NCI-H187 (cell line): ENCODE measurements at places on chromosomes 3 and 15.

DNA sequence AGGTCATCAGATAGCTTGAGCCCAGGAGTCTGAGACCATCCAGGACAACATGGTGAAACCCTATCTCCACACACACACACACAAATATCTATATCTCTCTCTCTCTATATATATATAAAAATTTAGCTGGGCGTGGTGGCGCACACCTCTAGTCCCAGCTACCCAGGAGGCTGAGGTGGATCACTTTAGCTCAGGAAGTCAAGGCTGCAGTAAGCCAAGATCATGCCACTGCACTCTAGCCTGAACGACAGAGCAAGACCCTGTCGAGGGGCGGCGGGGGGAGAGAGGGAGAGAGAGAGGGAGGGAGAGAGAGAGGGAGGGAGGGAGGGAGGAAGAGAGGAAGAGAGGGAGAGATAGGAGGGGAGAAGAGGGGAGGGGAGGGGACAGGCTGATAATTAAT lies 28.0 kb downstream of the PLA2G4F start:
- no peak for DNase-seq

DNA sequence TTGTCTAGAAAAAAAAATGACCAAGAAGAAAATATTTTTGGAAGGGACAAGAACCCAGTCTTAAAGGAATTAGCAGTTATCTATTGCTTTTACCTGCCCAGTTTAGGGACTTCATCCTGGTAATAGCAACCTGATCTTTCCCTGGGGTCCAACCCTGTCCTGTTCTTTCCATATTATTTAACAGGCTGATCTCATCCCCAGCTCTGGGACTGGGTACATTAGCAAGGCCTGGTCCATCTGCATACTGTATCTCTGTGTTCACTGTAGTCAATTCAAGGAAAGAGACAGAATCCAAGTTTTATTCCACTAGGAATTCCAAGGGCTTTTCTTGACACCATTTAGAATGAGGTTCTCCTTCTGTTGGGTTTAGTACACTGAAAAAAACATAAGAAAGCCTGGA lies 191.7 kb upstream of the GADL1 start:
- no peak for DNase-seq

DNA sequence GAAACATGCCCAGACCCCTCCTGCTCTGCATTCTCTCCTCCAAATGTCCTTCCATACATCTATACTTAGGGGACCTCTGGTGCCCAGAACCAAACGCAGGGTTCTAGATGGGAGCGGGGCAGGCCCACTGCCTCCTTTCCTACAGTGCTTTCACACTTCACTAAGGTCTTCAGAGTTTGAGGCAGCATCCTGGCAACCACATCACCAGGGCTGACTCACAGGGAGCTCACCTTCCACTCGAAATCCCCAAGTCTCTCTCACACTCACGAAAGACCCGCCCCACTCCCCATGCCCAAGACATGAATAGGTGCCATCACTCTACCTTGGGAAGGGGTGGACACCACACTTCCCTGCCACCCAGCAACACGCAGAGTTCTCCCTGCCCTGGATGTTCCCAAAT lies 18.9 kb downstream of the HOMER2 start:
- DNase-seq: no peak

GRCh38 chr15:20344601-20345400 lies 196.8 kb downstream of the GOLGA6L6 start:
- no peak for DNase-seq

- DNase-seq: no peak
Observed at GRCh38 chr3:43629741-43630140, 7.9 kb upstream of the ANO10 start.

DNA sequence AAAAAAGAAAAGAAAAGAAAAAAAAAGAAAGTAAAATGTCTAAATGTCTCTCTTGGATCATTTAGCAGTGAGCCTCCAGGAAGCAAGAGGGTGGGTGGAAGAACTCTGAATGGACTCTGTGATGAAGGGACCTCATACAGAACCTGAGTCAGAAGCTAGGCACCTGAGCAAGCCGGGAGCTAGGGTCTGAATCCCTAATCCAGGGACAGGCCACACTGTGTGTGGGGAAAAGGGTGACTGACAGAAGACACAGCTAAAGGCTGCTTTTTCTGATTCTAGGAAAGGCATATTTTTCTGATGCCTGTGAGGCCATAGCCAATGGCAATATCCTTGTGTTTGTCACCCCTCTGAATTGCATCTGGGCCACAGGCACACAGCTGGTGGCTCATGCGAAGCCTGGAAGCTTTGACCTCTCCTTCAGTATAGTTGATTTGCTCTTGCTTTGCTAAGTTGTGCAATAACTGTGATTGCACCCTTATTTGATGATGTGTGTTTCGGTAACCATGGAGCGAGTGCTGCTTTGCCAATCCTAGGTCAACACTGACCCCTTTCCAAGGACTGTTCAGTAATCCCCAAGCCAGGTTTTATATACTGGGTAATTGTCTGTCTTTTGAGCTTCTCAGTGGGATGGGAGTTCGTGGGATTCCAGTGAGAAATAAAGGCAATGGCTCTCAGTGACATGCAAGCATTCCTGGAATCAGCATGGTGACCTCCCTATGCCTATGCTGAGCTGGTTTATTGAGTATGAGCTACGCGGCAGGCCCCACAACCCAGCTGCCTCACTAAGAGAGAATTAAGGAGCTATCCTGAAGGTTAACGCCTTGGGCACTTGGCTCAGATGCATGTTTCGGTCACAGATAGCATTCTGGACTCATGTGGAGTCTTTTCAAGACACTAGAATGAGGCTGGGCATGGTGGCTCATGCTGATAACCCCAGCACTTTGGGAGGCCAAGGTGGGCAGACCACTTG lies 49.0 kb upstream of the OSBPL11 start:
- no peak for DNase-seq

GRCh38 chr3:151843275-151843674 lies 29.4 kb downstream of the AADAC start:
- no peak for DNase-seq

DNA sequence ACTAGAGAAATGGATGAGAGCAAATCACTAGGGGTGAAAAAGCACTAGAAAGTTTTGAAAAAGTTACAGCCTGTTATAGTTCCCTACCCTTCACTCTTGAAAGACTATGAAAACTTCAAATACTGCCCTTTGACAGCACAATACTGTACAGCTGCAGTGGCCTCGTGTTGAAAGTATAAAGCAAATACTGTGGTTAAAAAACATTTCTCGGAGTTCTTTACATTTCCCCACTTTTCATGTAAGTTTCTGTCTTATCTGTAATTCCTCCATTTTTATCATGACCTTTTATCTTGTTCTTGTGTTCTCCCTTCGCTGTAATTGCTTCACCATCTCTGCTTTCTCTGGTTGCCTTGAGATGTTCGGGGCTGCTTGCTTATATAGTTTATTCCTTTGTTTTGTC lies 423.8 kb upstream of the CFAP20DC start:
- DNase-seq: no peak

DNA sequence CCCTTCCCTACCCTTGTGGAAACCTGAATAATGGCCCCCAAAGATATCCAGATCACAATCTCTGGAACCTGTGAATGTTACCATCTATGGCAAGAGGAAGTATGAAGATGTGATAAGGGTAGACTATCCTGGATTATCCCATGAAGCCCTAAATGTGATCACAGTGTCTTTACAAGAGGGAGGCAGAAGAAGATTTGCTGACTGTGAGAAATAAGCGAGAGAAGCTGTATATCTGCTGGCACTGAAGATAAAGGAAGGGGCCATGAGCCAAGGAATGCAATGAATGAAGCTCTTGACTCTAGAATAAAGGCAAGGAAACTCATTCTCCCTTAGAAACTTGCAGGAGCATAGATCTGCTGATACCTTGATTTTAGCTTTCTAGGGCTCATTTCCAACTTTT lies 39.1 kb downstream of the SOX14 start:
- no peak for DNase-seq

GRCh38 chr15:88873786-88874185 lies 21.6 kb downstream of the HAPLN3 start:
- DNase-seq: no peak

DNA sequence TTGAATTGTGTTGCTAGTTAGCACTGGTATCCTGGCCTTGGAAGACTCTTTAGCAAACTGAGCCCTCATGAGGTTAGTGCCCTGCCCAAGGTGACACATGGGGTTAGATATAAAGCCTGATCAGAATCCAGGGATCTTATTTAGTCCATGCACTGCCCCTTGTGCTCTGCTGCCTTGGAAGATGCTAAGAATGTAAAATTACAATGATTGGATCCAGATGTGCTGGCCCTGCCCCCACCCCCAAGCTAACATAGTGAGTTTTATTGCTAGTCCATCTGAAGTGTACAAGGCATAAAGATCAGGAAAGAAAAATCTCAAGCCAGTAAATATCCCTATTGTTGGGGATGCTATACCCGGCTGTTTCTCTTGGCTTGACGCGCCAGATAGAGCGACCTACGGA lies 248.1 kb upstream of the C2CD4B start:
- DNase-seq: no peak

DNA sequence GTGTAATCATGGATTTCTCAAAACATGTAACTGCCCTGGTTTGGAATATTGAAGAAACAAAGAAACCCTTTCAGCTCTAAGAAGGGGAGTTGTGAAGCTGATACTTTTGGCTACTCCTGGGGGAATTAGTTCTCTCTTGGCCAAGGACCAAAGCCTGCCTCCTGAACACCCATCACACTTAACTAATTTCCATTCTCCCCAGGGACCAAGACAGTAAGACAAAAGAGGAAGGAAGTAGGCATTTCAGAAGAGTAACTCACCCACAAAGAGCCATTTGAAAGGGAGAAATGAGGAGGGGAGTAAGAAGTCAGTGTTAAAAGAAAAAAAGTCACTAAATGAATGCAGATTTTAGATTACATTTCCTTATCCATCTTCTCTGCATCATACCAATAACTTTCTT lies 328.0 kb upstream of the SOX2 start:
- no peak for DNase-seq

DNA sequence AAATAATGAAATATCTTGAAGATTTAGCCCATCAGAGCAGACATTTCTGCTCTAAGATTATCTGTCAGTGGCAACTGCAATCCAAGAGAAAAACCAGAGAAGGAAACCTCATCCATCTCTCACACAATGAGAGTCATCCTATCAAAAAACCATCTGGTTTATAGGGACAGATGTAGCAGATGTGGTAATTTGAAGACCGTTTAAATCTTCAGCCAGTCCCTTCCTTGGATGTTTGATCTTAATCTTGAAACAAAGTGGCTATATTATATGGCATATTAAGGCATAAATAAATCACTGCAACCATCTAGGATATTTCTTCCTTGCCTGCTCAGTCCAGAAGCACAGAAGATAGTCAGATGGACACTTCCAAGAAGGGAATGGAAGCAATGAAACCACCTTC lies 305.3 kb downstream of the MAGI1 start:
- no peak for DNase-seq

- no peak for DNase-seq
Observed at GRCh38 chr15:78092261-78093041, at the start of gene SH2D7. SH2D7 (plus strand) TSS chr15:78092561; CDS start chr15:78092585, 24 bp downstream.

DNA sequence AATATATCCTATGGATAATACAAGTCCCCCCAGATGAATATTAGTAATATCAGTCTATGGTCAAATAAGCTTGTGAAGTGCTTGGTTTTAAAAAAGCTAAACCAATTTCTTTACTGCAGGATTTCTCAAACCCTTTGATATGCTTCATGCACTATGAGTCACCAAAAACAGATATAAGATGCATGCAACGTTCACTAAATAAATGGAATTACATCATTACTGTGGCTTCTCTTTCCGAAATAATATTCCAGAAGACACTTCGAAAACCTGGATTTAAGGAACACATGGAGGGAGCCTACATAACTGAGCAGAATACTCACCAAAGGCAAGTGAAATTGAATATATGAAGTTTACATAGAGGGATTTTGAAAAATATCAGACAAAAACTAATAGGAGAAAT lies 126.3 kb upstream of the ABI3BP start:
- DNase-seq: no peak

- DNase-seq: no peak
Observed at GRCh38 chr15:93722165-93722564, 509.2 kb upstream of the MCTP2 start.

DNA sequence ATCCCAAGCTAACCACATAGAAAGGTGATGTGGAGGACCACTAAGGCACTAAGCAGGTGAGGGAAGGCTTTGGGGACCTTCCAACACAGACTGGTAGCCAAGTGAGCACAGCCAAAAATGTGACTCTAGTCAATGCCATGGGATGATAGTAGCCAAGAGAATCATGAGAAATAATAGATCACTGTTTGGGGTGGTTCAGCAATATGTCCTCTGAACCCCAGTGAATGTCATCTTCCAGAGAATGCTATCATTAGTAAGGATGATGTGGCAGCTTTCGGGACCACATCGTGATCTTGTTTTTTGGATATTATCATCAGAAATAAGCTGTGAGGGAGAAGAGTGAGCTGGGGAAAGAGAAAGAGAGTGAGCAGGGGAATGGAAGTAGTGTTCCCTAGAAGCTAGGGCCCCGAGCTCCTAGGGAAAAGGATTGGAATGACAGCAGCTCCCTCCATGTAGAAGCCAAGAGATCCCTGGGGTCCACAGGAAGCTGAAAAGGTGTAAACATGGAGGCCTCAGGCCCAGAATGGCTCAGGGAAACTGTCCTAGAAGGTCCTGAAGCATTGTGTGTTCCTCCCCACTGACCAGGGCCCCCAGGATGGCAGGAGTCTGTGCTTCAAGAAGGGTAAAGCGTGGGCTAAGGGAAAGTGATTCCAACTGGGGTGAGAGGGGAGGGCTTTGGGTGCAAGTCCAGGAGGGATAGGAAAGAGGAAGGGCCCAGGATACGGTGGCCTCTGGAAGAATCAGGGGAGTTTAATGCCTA lies 56.6 kb upstream of the KLF13 start:
- no peak for DNase-seq

DNA sequence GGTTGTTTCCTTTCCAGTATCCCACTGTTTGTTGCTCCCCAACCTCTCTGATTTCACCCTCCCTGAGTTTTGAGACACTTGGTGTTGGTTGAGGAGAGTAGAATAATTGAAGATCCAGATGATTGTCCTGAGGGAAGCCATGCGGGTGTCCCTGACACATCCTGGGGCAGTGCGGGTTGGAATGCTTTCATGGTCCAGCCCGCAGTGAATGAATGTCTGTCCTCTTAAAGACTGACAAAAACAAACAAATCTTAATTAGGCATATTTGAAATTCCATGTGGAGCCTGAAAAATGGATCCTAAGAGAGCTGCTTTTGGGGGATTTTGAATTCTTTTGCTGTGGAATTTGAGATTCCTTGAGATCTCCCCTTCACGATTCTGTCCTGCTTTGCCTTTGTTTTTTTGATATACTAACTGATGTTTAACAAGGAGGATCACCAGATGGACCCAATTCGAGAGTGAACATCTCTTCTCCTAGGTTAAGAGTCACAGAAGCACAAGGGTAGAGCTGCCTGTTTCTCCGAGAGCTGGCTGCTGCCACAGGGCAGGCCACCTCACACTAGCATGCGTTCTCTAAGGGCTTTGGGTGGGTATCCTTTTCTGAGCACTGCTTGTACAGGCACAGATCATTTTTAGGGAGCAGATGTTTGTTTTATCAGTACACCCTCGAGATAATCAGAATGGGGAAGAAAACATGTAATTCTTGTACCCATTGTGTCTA lies 47.4 kb downstream of the GPR171 start:
- no peak for DNase-seq
